ENCODE measurements at places on chromosomes 1 and 21.

GRCh38 chr1:235011599-235012435 lies 116.8 kb downstream of the TOMM20 start:
- DNase-seq, result no peak

- no peak for DNase-seq
Measured at GRCh38 chr1:48767975-48768510, 8.6 kb downstream of the BEND5 start.

DNA sequence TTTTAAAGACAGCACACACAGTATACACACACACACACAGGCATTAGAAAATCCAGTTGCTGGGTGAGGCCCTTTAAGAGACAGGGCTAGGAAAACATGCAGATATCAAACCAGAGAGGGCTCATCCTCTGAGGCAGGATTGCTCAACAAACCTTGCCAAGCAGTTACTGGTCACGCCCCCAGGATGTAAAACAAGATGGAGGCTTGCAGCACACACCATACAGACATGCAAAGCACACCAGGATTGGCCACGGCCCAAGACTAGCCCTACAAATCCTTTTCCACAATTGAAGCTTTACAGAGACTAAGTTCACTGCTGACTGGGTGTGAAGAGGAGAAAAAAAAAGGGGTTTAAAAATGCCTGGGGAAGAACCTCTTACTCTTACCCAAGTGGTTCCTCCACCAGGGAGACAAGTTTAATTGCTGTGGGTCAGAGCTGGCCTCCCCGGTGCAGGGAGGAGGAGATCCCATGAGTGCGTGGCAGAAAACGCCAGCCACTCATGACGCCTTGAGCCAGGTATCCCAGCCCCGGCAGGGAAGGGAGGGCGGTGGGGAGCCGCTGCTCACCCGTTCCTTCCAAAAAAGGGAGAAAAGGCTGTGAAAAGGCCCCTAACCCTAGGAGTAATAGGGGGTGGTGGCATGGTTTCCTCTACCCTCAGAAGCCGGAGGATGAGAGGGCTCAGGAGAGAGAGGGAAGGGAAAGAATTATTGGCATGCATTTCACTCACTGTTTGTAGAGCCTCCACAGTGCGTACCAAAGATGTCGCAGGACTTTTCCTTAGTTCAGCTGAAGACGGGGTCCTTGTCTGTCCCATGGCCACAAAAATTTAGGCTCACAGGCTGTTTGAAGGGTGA lies 594.6 kb upstream of the ZP4 start:
- no peak for DNase-seq

- no peak for DNase-seq
Measured at GRCh38 chr1:232635778-232636356, 5.9 kb upstream of the SIPA1L2 start.

- DNase-seq, result no peak
Measured at GRCh38 chr1:233304489-233305102, 9.1 kb upstream of the PCNX2 start.

GRCh38 chr1:172293429-172293828 lies 127.1 kb upstream of the C1orf105 start:
- no peak for DNase-seq

DNA sequence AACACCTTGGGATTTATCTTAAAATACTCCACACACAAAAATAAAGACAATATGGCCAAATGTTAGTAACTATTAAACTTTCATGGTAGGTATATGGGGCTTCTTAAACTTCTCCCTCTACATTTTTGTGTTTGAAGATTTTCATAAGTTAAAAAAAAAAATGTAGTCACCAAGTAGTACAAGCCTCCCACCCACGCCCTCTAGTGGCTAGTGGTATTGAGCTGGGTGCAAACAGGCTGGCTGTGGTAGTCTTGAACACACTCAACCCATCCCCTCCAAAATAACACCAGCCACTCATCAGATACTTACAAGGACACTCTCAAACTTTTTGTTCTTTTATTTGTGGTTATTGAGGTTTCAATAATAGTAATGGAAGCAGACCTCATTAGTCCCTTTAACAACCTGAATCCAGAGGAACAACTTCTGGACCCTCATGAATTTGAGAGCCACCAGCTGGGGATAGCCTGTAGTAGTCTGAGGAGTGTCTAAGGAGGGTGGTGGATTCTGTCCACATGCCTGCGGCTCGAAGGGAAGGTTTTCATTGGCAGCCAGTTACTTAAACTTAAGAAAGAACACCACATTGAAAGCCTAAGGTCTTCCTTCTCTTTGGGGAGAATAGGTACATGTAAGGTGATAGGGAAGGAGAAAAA lies 15.6 kb downstream of the RD3 start:
- peak; percentile 55 for DNase-seq

DNA sequence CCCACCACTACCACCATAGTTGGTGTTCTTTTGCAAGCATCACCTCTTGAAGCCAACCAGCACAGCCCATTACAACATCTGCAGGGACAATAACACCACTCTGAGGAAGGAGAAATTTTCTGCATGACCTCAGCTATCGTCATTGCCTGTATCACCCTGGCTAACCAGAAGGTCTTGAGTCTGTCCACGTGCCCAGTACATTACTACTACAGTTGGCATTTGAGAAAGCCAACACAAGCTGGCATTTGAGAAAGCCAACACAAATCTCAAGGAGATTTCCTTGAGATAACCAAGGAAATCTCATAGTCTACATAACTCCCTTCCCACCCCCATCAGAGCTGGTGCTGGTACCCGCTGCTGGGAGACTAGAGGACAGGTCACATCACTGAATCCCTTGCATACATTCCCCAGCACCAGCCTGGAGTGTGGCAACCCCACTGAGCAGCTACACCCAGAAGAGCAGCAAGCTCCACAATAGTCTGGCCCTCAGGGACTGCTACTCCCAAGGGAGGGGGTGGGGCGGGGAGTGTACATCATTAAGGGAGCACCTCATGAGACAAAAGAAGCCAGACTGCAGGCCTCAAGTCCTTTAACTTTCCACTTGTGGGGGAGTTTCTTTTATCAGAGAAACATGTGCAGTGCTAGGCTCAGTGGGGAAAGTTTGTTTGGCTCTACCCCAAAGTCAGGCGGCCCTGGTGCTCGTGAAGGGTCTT lies 46.0 kb upstream of the GUCA2A start:
- no peak for DNase-seq

- no peak for DNase-seq
Measured at GRCh38 chr1:163824006-163824405, 502.3 kb downstream of the NUF2 start.

- DNase-seq, result no peak
Measured at GRCh38 chr1:202105571-202106339, 17.0 kb upstream of the GPR37L1 start.

DNA sequence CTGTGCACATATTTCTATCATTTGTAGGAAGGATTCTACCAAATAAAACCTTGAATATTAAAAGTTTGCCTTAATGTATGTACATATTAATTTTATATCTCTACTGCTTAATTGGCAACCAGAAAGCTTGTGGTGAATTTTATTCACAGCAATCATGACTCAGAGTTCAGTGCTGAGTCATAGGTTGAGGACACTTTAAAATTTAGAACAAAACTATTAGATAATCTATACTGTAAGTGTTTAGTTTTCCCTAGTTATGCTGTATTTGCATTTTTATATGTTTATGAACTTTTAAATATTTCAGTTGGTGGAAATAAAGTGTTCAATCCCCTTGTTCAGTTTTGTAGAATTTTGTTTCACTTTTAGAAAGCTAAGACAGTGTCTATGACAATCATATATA lies 841.5 kb downstream of the KCNT2 start:
- DNase-seq, result no peak

DNA sequence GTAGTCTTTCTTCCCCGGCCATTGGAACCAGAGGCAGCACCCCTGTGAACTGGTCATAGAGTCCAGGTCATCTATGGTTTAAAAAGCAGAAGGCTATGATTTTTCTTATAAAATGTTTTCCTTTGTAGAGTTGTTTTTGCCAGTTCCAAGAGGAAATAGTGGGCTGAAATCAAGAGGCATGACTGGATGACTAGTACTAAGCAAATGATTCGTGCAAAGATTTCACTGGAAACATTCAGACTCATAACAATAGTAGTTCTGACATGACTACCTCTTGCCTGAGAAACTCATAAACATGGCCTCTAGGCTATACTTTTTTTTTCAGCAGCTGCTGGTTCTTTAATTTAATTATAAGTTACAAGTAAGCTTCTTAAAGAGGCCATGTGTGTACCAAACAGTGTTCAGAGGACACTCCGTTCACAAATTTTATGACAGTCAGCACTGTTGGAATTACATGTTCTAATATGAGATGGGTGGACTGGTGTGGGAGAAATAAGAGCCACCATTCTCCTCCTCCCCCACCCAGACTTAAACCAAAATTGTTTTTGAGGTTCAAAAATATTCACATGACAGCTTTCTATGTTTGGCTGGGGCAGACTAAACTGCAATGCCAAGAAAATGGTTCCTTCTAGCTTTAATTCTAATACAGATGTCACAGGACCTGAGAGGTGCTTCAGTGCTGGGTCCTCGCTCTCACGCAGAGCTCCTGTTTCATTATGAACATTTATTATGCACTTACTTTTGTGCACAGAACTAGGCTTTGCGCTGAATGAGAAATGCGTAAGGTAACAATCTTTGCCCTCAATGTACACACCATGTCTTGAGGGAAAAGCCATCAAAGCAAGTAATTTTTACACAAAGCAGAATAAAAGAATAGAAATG lies 147.5 kb downstream of the ZC3H11B start:
- DNase-seq, result no peak
